ELR (cell line): ENCODE measurements at places on chromosomes 7 and 10.

GRCh38 chr10:87966459-87966858 lies 103.0 kb downstream of the PTEN start:
- DNase-seq, result peak; percentile 24

DNA sequence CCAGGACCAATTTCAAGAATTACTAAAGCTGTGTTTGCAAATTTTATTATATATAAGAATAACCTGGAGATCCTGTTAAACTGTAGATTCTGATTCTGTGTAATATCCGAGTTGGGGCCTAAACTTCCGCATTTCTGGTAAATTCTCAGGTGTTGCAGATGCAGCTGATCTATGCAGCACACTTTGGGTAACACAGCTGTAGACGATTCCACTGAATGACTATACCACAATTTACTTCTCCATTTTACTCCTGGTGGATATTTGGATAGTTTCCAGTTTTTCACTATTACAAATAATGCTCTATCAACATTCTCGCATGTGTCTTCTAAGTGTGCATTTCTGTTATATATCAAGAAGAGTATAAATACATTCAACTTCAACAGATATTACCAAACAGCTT lies 7.5 kb downstream of the GDI2 start:
- DNase-seq, result no peak

- peak; percentile 57 for DNase-seq
Measured at GRCh38 chr10:35307297-35307696, 29.0 kb upstream of the CCNY start.

DNA sequence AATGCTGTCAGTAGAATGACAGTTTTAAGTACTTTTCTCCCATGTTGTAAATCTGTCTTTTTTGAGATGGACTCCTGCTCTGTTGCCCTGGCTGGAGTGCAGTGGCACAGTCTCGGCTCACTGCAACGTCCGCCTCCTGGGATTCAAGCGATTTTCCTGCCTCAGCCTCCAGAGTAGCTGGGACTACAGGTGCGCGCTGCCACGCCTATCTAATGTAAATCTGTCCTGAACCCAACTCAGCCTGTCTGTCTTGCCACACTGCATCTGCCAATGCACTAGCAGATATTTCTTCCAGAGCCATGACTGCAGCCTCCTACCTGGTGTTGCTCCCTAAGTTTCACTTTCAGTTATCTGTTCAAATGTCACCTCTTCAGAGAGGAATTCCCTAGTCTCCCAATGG lies 264.1 kb downstream of the PHF14 start:
- DNase-seq, result no peak

DNA sequence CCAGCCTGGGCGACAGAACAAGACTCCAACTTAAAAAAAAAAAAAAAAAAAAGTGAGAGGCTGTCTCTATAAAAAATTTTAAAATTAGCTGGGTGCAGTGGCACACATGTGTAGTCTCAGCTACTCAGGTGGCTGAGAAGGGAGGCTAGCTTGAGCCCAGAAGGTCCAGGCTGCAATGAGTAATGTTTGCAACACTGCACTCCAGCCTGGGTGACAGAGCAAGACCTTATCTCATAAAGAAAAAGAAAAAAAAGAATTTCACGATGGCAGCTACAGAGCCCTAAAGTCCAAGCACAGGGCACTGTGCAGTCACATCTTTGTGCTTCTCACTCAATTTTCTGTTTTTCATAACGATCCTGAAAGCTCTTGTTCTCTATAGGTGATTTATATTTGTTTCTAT lies 209.5 kb upstream of the KCTD7 start:
- DNase-seq, result no peak

- no peak for DNase-seq
Measured at GRCh38 chr7:128939861-128940410, 2.2 kb downstream of the IRF5 start.

GRCh38 chr10:28180654-28181053 lies 122.2 kb downstream of the MPP7 start:
- peak; percentile 9 for DNase-seq

GRCh38 chr7:22571766-22572165 lies 71.8 kb upstream of the STEAP1B start:
- peak; percentile 22 for DNase-seq

- DNase-seq, result no peak
Measured at GRCh38 chr7:108071551-108071950, 58.6 kb downstream of the LAMB4 start.

GRCh38 chr10:74824184-74824899 lies 2.1 kb upstream of the KAT6B start:
- peak; percentile 11 for DNase-seq

- DNase-seq, result peak; percentile 73
Measured at GRCh38 chr7:24665564-24666294, 91.5 kb downstream of the GSDME start.

- peak; percentile 54 for DNase-seq
Measured at GRCh38 chr10:99555825-99556523, 23.2 kb downstream of the NKX2-3 start.

GRCh38 chr7:15628876-15629275 lies 57.6 kb downstream of the MEOX2 start:
- peak; percentile 41 for DNase-seq

GRCh38 chr10:21649454-21649872 lies 115.4 kb downstream of the MLLT10 start:
- peak; percentile 37 for DNase-seq

DNA sequence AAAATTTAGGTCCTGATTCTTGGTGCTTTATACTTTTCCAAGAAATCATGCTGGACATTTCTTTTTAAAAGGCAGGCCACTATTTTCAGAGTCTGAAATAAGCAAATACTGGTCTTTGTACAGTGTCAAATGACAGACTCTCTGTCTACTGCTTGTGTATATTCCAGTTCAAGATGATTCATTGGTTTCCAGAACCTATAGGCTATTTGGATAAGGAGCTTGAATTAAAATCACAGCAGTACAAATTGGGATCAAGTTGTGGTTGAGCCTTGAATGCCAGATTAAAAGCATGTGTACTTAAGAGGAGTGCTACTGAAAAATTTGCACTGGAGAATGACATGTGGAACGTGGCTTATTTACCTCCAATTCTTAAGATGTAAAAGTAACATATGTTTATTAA lies 10.7 kb downstream of the KMT2E start:
- DNase-seq, result peak; percentile 51

DNA sequence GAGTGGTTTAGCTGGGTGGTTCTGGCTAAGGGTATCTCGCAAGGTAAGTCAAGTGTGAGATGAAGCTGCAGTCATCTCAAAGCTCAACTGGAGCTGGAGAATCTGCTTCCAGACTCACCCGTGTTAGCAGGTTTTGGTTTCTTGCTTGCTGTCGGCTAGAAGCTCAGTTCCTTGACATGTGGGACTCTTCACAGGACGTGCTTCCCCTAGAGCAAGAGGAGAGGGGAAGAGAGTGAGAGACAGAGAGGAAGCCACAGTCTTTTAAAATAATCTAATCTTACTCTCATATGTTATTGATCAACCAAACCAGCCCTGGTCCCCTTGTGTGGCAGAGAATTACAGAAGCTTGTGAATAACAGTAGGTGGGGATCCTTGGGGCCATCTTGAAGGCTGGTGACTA lies 199.5 kb downstream of the REEP3 start:
- no peak for DNase-seq

DNA sequence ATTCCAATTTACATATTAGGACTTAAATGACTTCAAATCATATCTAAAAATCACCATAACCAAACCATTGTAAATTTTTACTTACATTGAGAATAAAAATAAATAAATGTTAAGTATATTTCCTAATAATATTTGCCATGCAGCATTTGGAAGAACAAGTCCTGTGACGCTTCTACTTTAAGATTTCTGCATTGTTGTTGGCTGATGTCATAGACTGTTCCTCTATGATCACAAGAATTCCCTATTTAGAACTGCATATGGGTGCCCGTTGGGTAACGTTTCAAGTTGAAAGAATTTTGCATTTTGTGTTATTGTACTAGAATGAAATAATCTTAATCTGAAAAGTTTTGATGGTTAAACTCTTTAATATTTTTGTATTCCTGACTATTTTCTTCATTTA lies 5.1 kb upstream of the ITGB1 start:
- DNase-seq, result peak; percentile 80

DNA sequence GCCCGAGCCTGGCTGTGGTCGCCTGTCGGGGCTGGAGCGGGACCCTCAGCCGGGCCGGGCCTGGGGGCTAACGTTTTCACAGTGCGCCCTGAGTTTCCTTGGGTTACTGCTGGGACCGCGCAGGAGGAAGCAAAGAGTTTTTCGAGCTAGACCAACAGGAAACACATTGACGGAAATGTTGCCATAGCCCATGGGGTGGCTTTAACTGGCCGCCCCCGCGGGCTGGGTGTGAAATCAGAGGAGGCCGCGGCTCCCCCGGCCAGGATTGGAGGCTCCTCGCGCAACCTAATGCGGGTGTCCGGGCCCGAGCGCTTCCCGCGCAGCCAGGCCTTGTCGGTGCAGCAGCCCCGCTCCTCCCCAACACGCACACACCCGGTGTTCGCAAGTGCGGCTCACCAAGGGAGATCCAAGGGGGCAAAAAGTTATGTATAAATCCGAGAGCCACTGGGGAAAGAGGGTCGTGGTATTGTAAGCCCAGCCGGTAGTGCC lies 1.9 kb downstream of the HHEX start:
- no peak for DNase-seq

GRCh38 chr7:159197066-159197975 lies 52.7 kb upstream of the VIPR2 start:
- DNase-seq, result no peak

- no peak for DNase-seq
Measured at GRCh38 chr10:132906836-132907235, 35.5 kb downstream of the CFAP46 start.

DNA sequence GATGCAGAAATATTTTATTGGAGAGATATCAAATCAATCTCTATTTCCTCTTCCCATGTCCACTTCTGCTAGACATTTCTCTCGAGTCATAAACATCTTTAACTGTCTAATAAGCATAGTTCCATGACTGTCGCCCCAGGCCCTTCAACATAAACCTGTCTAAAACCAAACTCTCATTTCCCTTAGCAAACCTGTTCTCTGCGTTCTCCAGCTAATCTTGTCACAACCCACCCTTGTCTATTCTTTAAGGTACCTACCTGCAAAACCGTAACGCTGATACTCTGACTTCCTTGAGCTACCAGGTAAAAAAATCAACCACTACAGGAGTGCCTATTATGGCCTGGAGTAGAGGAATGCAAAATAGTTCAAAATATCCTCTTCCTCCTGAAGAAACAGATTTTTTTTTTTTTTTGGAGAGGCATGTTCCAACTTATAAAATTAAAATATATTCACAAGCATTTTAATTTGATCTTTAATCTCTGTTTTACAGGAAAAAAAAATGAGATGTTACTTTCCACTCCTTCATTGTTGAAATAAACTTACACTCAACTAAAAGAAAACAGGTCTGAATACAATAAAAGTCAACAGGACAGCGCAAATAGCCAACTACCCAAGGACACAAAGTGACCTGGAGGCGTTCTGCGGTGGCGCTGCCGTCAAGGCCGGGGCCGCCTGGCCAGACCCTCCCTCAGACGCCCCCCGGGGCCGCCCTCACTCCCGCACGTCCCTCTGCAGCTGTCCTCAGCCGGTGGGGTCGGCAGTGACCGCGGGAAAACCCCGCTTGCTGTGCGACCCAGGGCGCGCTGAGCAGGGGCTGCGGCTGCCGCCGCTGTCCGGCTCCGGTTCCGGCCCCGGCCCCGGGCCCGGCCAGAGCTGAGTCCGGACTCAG lies 765 bp downstream of the SLC25A40 start:
- peak; percentile 16 for DNase-seq

GRCh38 chr7:154684666-154685563 lies 318.0 kb downstream of the PAXIP1 start:
- DNase-seq, result no peak

- no peak for DNase-seq
Measured at GRCh38 chr7:68984306-68984705, 614.0 kb upstream of the AUTS2 start.

- no peak for DNase-seq
Measured at GRCh38 chr7:113912876-113913275, 5.9 kb downstream of the PPP1R3A start.

DNA sequence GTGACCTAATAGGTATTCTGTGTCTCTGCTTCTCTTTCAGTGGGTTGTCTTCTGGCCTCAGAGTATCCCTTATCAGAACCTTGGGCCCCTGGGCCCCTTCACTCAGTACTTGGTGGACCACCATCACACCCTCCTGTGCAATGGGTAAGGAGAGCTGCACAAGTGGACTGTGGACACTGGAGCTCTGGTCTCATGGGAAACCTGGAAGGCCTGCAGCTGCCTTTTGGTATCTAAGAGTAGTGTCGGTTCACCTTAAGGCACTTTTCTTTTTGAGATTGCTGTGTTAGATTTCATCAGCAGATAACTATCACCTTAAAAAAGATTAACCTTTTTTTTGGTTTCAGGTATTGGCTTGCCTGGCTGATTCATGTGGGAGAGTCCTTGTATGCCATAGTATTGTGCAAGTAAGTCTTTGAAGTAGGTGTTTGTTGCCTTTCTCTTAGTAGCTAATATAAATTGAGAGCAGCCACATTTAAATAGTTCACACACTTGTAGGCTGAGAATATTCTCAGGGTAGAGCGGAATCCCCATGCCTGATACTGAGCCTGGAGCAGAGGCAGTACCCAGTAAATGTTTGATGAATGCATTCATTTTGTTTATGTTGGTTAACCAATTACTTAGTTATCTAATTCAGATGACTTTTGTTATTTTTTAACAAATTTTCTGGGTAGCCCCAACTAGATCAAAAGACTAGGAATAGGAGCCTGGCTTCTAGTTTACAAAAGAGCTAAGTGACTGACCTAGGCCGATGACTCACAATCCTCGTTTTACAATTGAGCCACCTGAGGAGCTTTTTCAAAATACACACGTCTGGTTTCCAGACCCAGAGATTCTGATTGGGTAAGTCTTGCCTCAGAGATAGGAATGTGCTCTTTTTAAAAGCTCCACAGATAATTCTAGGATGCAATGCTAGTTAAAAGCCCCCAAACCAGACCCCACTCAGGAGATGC lies 3.6 kb downstream of the TMEM254 start:
- no peak for DNase-seq

DNA sequence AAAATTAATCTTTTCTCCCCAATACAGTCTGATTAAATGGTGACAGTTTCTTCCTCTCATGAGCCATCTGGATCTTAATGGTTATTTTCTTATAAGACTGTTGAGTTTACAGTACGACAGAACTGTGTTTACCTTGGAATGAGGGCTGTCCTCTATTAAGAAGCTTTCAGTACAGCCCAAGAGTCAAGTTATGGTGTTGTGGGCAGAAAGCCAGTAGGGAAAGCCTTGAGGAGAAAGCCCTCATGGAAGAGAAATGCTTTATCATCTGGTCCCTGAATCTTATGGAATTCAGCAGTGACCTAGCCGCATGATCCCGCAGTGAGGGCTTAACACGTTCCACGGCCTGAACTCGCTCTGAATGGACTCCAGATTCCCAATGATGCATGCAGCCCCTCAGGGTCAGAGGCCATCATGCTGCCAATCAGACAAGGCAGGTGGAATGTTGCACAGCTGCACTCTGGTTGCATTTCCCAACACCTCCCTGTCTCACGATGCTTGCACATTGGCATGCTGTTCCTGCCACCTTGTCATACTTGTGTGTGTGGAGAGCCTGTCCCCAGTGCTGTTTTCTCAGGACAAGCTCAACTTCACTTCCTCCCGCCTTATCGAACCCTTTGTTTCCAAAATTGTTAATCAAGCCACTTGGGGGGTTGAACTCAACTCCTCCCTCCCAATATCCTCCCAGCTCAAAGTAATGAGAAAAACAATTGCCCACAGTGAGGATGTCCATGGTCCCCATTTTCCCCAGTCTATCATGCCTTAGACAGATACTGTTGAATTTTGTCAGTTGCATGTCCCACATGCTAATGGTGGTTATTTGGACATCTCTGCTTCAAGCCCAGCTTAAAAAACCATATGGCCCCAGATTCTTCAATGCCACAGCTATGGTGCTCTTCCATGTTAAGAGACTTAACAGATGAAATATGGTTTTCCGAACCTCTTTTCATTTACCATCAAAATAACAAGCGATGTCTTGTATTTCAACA lies 211.1 kb upstream of the TCF7L2 start:
- no peak for DNase-seq

- no peak for DNase-seq
Measured at GRCh38 chr7:41328131-41328530, 374.8 kb downstream of the INHBA start.
